Pulmonary artery endothelial cell (primary cell): ENCODE measurements at places on chromosomes 4 and X. TPM values are rescaled to one million over a fixed set of nuclear protein-coding genes. Genes with fewer than 3 reads are reported as not detected.

DNA sequence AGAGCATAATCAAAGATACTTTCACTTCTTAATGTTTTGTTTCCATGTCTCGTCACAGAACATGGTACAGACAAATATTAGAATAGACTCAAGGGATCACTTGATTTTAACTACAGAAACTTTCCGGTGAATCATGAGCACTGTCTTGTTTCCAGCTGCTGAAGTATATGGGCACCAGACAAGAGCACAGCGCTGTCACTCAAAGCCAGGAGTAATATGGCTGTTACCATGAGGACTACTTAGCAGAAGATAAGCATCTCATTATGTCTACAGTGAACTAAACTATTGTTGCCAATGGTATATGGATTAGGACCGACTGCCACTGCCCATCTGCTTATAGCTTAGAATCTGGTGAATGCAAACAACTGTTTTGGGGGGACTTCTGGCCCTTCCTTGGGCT lies 34.3 kb downstream of the MECP2 start:
- no peak for DNase-seq

The DKK2 gene
- 3.1 and 8.3 TPM in 2 replicates for total RNA-seq

- DNase-seq = no peak
Measured at GRCh38 chr4:154490583-154491340, 837 bp downstream of the DCHS2 start.

The GLRA3 gene
- not detected in 2 replicates for total RNA-seq

The MCF2 gene
- total RNA-seq = 0.07 TPM in 1 of 2 replicates, not detected in the other

GRCh38 chr4:154946113-154946512 lies 165.0 kb downstream of the RBM46 start:
- no peak for DNase-seq

- DNase-seq = no peak
Measured at GRCh38 chr4:145216535-145216934, 36.1 kb upstream of the OTUD4 start.

DNA sequence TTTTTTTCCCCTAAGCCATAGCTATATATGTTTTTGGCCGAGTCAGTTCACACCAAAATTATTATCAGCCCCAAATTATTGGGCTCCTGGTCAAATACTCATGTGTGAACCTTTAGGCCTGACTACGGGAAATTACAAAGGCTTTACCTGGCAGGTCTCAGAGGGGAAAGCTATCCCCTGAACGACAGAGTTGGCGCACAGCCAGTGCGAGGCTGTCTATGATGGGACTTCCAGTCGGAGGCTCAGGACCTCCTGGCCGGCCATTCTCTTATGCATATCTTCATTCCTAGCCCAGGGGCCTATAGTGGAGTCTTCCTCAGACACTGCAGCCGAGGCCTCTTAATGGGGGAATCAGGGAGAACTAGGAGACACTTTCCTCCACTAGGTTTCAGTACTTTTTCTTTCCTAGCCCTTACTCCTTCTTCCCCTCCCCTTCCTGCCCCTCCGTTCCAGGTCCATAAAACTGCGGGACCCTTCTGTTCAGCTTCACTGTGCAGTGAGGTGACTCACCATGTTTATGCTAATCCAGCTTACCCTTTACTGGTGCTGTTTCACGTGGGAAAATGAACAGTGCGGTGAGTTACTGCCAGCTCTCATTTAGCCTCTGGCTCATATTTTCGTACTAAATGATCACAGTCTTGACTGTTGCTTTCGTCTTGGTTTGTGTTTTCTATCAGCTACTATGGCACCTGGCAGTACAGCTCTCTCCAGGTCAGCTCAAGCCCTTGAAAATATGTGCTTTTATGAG lies 533.9 kb downstream of the FSTL5 start:
- DNase-seq = no peak

- DNase-seq = peak; percentile 49
Measured at GRCh38 chr4:170026253-170027021, at the start of gene MFAP3L. Gene MFAP3L, minus strand, starts transcription at chr4:170026395. Its CDS starts 20,518 bp downstream, at chr4:170005877.

The FAM9C gene
- not detected in 2 replicates for total RNA-seq

GRCh38 chr4:52241916-52242315 lies 190.8 kb downstream of the SPATA18 start:
- no peak for DNase-seq

The HMX1 gene
- total RNA-seq = not detected in 2 replicates

DNA sequence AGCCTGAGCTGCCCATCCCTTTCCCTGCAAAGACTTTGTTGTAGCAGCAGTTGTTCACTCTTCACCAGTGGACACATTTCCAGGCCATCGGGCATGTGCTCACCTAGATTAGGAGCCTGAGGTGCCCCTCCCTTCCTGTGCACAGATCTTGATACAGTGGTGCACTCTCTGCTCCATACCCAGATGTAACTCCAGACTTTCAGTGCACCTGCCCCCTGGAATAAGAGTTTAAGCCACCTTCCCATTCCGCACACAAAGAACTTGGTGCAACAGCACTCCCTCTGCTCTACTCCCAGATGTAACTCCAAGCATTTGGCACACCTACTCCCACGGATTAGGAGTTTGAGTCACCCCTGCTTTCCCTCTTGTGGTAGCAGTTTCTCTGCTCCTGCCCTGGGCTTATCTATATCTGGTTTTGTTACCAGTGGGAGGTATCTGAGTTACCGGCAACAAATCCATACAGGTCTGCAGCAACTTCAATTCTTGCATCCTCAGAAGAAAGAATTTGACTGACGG lies 36.0 kb upstream of the PLK4 start:
- no peak for DNase-seq

The COL25A1 gene
- 0.14 and 4.0 TPM in 2 replicates for total RNA-seq

The GDPD2 gene
- 0.07 TPM in 1 of 2 replicates, not detected in the other for total RNA-seq

DNA sequence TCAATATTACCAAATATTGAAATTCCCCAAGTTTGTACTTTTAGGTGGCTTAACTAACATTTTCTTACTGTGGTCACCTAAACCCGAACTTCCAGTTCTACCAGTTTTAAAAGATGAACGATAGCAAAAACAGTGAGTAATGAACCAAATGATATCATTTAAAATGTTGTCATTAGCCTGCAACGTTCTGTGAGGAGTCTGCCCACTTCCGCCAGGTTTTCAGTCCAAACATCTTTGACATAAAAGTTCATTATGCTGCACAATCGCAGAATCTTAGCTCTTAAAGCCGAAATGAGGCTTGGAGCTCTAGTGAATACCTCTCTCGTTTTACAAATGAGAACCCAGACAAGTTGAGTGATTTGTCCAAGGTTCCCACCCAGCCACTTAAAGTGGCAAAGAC lies 762 bp downstream of the PIGA start:
- no peak for DNase-seq

GRCh38 chrX:103687696-103688201 lies 1.2 kb upstream of the MORF4L2 start:
- DNase-seq = peak; percentile 47

DNA sequence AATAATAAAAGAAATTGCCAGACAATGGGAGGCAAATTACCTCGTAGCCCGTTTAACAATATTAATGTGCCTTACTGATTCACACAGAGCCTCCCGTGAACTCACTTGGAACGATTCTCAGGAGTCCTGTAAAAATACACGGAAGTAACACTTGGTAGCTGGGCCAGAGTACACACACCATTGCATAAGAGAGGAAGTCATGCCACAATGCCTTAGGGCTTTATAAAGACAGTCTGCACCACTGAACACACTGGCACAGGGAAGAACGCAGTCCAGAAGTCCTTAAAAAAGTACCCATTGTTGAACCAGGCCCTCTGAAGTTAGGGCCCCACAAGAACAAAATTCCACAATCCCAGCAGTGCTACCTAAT lies 15.1 kb downstream of the SLC2A9 start:
- DNase-seq = peak; percentile 68

- DNase-seq = peak; percentile 62
Measured at GRCh38 chr4:86011117-86011516, 348.7 kb downstream of the MAPK10 start.

The YIPF7 gene
- not detected in 2 replicates for total RNA-seq

- DNase-seq = no peak
Measured at GRCh38 chrX:71910986-71911730, 513 bp downstream of the NHSL2 start.

The RIPPLY1 gene
- total RNA-seq = not detected in 2 replicates

- no peak for DNase-seq
Measured at GRCh38 chr4:171667906-171668305, 145.3 kb upstream of the GALNTL6 start.

DNA sequence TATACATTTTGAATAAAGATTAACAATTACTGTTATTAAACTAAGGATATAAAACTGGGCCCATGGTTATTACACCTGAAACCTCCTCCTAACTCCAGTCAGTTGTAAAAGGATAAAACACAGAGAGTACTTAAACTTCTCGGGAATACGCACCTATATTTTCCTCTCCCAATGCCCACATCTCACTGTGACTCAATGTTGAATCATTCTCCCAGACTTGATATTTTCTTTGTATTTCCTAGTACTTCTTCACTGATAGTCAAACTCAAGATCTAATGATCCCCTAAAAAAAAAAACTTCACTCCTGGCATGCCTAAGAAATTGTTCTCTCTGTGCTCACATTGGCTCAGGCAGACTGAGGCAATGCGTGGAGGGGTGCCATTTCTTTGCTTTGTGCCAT lies 212.5 kb upstream of the DKK2 start:
- DNase-seq = no peak

DNA sequence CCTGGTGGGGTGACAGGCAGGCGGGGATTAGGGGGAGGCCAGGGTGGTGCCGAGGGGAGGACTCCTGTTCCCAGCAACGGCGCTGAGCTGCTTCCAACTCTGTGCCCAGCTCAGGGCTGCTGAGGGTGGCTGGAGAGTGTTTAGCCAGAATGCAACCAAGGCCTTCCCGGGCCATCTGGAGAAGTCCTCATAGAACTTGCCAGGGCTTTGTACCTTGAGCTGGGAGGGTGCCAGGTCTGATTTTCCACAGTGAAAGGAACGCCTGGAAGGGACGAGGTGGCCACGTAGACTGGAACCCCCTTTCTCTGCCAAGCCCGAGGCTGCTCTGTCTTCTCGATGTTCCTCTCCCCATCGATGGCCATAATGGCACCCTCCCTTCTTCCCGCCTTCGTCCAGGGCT lies 57.0 kb upstream of the GPR78 start:
- DNase-seq = no peak

The RP2 gene
- 28.8 and 40.6 TPM in 2 replicates for total RNA-seq

The MAP3K15 gene
- 0.13 and 0.14 TPM in 2 replicates for total RNA-seq

The UGT2B17 gene
- total RNA-seq = not detected in 2 replicates

The ENPP6 gene
- total RNA-seq = not detected in 2 replicates

DNA sequence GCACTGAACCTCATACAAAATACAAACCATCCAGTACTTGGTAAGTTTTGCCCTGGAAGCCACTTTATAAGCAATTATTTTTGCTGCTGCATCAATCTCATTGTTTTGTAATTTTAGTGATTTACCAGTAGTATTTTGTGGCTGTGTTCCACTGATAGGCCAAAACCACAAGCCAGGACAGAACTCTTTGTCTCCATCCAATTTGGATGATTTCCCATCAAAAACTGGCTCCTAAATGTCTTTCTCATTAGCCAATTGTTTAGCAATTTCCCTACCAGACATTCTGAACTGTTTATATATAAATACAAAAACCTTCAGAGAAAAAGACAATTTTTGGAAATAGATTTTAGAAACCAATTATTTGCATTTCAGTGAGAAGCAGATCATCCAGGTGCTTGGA lies 4.4 kb downstream of the GSPT2 start:
- DNase-seq = no peak

DNA sequence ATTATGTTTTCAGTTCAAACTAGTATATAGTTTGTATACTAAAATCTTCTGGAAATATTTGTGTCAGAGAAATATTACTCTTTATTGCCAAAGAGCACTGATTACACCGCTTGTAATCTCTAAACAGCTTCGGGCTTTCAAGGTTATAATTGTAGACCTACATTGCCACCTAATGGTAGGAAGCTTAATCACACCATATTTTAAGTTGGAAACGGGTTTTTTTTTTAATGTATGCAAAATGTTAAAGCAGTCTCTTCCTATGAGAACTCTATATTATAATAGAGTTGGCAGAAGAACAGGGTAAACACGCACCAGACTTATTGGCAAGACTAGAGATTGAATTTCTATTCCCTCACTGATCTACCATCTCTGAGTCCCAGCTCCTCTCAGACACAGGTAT lies 19.5 kb upstream of the NFXL1 start:
- DNase-seq = no peak

GRCh38 chr4:63492515-63492914 lies 916.7 kb downstream of the TECRL start:
- no peak for DNase-seq

DNA sequence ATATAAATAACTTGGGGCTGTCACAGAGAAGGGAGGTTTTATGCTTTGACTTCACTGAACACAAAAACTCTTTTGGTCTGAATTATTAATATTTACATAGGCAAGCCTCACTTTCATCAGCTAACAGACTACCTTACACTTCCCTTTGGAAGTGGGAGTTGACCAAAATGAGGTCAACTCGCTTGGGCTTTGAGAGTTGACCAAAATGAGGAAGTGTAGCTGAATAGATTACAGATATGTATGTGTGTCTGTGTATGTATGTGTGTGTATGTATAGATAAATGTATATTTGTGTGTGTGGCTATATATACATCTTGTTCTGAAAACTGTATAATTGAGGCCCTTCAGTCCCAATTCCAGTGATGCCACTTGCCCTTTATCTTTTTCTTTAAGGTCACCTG lies 113.3 kb upstream of the IL13RA1 start:
- no peak for DNase-seq

The NXF3 gene
- not detected in 2 replicates for total RNA-seq

DNA sequence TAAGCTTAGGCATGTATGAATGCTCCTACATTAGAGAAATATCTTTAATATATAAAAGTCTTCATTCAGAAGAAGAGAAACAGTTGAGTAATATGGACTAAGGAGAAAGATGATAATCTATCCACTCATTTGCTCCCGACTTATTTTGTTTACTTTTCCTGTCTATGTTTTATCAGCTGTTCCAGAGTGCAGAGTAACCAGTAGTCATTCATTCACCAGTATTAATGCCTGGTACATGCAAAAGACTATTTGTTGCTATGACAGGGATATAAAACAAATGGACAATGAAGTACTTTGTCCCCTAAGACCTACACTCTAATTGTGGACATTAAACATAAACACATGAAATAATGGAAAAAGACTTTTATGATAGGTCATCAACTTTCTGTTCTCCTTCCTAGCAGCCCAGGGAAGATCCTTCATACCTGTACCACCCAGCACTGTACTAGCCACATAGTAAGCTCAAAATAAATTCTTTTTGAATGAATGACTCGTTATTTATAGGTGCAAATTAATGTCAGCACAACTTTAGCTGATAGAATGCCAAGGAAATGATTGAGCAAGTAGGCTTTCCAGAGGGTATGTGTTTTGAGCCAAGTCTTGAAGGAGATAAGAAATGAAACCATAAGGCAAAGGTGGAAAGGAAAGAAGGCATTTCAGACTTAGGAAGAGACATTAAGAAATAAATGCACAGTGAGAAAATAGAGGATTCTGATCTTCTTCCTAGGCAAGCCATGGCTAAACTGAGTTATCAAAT lies 45.0 kb upstream of the IL13RA1 start:
- no peak for DNase-seq

The DACH2 gene
- not detected in 2 replicates for total RNA-seq

DNA sequence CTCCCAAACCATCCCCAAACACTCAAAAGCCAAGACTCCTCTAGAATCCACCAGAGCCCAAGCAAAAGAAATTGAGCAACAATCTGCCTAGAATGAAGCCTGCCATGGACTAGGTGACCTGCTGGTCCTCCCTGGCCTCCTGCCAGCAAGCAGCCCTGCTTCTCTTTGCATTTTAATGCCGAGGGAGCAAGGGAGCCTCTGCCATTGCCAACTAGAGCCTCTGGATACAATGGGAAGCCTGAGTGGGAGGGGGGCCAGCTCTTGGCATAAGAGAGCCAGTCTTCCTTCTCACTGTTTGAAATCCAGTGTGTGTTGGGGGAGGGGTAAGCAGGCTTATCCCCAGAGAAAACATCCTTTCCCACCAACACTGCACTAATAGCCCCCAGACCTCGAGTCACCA lies 1.5 kb upstream of the GDPD2 start:
- DNase-seq = no peak

GRCh38 chr4:155604718-155605626 lies 61.7 kb upstream of the GUCY1A1 start:
- DNase-seq = no peak
